ENCODE measurements at places on chromosomes 3 and 15.

- no peak for DNase-seq
These were observed 377.3 kb downstream of the PDCD6IP start for GRCh38 chr3:34175636-34176176.

DNA sequence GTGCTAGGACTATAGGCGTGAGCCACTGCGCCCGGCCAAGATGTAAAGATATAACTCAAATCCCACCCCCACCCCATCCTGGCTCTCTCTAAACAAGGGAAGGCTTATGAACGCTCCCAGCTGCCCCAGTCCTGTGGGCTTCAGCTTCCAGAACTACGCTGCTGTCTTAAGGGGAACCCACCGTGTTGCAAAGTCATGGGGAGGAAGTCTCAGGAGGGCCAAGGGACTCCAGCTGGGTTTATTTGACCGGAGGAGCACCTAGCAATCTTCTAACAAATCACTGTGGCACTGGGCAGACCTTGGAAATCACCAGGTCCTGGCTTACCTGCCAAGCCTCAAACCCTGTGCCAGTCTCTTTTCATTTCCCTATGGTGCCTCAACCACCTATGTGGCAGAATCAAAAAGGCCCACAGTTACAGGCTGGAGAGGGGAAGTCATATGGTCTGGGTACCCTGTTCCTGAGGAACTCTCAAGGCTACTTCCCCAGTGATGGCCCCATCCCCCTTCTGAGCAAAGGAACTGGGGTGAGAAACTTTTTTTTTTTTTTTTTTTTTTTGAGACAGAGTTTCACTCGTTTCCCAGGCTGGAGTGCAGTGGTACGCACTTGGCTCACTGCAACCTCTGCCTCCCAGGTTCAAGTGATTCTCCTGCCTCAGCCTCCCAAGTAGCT, 83.4 kb downstream of the RBPMS2 start:
- no peak for DNase-seq

DNA sequence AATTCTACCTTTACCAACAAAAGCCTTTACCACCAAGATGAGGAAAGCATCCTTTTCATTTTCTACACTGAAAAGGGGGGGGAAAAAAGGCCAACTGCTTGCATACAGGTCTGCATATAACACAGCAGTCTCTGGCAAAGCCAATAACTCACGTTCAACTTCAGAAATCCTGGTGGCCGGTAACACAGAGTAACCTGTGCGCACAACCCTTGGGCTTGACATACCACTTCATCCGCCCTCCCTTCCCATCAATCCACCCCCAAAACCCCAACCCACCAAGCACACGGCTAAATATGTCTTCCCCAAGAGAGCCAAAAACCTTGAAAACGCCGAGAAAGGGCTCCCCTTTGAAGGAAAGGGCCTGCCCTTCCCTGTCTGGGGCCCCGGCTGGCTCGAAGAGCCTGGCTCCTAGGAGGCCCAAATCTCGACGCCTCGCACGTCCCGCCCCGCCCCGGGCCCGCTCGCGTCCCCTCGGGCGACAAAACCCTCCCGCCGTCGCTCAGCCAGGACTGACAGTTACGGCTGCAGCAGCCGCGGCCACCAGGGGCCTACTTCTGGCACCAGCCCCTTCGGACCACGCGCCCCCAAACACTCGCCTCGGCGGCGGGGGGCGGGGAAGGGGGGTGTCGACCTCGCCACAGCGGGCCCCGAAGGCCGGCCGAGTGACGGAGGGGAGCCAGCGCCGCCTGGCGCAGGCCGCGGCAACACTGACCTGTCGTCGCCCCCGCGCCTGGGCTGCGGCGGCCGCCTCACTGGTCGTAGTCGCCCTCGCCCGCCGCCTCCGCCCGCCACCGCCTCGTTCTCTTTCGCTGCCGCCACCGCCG, 835 bp downstream of the UBE3A start:
- DNase-seq: peak; percentile 83

DNA sequence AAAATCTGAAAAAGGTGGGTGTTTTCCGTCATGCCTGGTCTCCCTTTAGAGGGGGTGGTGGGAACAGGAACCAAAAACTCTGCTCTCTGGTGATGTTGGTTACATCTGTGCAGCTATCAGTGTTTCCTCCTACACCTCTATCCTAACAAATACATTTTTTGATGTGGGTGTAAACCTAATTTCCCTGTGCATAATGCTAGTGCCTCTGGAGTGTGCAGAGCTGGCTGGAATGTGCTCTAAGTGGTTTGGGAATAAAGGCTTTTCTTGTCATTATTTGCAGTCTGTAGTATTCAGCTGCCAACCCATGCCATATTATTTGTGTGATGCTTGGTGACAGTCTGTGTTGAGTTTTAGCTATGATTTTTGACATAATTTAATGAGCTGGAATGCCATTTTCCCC, 547.6 kb downstream of the NLGN1 start:
- DNase-seq: no peak

DNA sequence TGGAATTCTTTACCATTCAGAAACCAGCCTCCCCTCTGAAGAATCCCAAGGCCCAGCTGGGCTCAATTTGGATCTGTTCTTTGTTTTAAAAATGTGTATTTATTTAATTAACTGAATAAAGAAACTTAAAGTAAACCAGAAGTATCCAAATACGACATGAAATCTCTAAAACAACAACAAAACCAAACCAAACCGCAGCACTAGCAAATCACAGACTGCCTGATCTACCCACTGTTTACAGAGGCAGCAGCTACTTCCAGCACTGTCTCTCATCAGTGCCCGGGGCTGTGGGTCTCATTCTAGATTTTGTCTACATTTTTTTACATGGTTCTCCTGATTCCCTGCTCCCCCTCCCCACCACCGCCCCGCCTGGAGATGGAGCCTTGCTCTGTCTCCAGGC, 2.3 kb downstream of the FLNB start:
- DNase-seq: no peak

DNA sequence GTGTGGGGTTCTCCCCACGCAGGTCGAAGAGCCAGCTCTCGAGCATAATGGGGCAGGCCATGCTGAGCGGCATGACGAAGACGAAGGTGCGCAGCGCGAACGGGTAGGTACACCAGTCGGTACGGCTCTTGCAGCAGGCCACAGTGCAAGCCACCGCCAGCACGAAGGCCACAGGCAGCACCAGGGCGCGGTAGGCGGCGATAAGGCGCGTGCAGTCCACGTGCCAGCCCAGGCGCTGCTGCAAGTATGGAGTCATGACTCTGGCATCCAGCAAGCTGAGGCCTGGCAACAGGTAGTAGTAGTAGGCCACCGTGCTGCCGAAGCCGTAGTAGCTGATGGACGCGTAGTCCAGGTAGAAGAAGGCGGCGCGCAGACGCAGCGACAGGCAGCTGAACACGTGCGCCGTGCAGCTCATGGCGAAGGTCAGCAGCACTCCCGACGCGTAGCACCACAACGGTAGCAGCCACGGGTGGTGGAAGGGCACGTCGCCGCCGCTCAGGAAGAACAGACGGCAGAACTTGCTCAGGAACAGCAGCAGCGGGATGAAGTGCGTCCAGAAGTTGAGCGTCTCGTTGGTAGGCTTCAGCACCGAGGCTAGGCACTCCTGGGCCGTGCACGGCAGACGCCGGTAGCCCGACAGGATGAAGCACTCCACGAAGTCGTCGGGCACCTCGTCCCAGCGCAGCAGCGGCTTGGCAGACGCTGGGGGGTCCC, 797 bp downstream of the PAQR9 start:
- DNase-seq: no peak

GRCh38 chr3:183898028-183898431, 13.3 kb upstream of the PARL start:
- DNase-seq: no peak

GRCh38 chr15:53588773-53589172, 170.7 kb downstream of the WDR72 start:
- no peak for DNase-seq

- DNase-seq: no peak
These were observed 445.3 kb downstream of the C3orf38 start for GRCh38 chr3:88595026-88595425.
